Large intestine (tissue), 12 donors: ENCODE measurements at places on chromosomes 13 and 19.

DNA sequence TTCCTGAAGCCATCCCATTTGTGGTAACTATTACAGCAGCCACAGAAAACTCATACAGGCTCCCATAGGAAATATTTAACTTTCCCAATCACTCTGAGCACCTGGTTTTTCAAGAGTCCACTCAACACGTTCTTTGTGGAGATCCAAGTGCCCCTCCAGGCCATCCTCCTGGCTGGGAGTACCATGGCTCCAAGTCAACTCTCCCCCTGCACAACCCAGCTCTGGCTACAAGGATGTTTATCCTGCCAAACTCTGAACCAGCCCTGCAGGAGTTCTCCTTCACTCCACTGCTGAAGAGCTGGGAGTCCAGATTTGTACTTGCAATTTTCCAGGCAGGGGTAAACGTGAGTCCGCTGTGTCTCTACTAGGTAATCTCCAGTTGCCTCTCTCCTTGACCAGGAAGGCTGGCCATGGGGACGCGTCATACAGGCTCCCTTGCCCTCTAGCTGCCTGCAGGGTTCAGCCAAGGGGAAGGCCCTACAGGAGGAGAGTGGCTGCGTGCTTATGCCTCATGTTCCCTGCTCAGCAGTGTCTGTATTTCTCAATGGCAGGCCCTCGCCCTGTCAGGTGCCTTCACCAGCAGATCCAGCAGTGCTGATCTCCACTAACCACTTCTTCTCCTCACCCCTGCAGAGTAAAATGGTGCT, 29.9 kb upstream of the ARGLU1 start:
- DNase-seq, result no peak

DNA sequence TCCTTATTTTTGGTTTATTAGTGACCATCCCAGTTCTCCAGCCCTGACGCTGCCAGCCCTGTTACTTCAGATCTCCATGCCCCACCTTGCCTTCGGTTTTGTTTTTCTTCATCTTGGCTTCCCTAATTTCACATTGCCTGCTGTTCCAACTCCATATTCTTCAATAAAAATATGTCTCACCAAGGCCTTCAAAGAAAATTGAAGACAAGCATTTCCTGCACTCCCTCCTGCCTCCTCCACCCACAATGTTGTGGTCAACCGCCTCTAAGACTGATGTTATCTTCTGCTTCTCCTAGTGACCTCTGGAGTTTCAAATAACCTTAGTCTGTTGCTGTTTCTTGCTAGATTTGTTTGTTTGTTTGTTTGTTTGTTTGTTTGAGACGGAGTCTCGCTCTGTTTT, 14.6 kb downstream of the PLD3 start:
- DNase-seq, result no peak

- no peak for DNase-seq
Observed at GRCh38 chr19:292281-292884, 1.2 kb upstream of the PLPP2 start.

DNA sequence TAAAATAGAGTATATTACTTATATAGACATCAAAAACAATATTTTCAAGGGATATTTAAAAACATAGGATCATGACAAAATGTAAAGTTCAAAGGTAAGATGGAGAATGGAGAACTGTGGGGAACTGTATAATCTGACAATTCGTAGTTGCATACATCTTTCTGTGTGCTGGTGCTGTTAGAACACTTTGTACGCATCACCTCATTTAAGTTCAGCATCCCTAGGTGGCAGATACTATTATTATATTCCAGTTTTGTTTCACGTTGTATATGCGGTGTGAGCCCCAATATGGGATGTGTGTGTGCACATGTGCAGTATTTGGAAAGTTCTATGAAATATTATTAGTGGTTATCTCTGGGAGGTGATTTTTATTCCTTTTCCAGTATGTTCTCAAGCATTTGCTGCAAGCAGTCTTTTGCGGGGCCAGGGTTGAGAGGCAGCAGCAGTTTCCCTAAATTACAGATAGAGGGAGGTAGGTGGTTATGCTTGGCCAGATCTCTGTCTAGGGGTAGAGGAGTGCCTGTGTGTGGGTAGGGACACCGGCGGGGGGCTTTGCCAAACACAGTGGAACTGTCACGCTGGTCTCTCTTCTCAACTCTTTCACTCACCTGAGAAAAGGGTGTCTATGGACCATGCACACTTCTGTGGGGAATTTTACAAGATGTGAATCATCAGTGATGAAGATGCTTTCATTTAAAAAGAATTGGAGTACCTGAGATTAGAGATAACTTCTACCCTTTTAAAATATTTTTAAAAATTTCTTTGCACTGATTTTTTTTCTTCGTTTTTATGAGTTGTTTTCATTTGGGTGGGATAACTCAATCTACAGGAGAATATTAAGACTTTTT, 55.6 kb upstream of the ALOX5AP start:
- DNase-seq, result no peak

DNA sequence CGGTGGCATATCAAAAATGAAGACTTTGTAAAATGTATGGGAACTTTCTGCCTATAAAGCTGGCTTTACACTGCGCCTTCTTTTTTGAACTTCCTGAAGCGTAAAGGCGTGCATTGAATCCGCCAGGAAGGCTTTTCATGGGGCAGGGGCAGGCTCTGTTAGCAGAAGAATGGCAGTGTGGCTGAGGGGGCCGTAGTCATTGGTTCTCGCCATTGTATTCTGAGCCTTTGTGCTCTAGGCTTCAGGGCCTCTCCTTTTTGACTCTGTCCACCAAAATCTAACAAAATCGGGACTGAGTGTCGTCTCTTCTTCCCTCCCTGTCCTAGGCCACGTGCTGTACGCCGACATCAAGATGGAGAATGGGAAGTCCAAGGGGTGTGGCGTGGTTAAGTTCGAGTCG, 14.1 kb downstream of the PRAM1 start:
- DNase-seq, result no peak

DNA sequence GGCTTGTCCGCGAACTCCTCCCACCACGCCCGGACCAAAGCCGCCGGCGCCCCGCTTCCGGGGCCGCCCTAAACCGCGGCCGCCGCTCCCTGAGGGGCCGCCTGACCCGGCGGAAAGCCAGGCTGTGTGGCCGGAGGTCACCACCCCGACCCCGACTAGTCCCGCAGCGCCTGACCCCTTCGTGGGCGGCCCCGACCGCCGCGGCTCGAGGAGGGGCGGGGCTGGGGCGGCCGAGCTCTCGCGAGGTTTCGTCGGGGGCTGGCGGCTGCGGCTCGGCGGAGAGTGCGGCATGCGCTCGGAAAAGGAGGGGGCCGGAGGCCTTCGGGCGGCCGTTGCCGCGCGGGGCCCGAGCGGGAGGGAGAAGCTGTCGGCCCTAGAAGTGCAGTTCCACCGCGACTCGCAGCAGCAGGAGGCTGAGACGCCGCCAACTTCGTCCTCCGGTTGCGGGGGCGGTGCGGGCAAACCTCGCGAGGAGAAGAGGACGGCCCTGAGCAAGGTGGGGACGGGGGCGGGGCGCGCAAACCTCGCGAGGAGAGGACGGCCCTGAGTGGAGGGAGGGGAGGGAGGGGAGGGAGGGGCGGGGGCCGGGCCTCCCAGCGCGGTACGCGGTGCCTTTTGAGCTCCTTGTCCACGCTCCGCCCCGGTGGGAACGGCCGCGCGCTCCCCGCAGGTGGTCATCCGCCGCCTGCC, at the start of gene UPF3A:
Gene UPF3A, plus strand, starts transcription at position 251 of the 690 bp plus-strand sequence. Its CDS starts 39 bp downstream, at position 290.
- DNase-seq, result peak; percentile 96

DNA sequence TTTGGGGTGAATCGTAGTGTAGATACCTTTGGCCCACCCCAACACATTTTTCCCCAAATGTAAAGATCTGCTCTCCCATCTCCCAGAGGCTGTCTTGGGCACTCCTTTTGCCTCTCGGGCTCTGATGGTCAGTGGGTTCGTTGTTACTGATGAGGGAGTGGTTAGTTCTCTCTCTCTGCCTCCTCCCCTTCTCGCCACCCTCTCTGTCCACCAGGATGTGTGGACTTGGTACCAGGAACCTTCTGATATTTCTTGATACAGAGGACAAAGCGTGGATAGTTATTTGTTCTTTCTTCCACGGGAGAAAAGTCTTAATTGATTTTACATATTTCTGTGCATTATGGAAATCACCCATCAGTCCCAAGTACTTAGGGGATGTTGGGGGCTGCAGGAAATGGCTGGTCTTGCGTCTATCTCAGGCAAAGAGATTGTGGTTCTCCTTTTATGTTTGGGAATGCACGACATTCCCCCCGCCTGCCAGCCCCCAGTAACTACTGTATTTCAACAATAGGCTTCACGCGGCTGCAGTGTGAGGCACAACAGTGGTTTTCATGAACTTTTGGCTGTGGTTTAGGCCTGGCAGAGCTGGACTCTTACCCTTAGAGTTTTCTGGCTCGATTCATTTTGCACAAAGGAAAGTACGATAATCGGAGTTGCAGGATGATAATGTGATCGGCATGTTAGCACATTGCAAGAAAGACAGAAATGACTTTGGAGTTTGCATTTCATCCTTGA, 79.0 kb upstream of the ZNF536 start:
- DNase-seq, result no peak
